Stimulated activated CD4-positive, alpha-beta T cell treated with anti-CD3 and anti-CD28 coated beads, TNF-alpha, amount 100 ng/mL, for 1 hour (primary cell): ENCODE measurements at places on chromosomes 13 and 19.

- DNase-seq = no peak
These were observed 448.7 kb upstream of the MIR17HG start for GRCh38 chr13:90898811-90899210.

- no peak for DNase-seq
These were observed 641 bp upstream of the GDF15 start for GRCh38 chr19:18385359-18385674.

DNA sequence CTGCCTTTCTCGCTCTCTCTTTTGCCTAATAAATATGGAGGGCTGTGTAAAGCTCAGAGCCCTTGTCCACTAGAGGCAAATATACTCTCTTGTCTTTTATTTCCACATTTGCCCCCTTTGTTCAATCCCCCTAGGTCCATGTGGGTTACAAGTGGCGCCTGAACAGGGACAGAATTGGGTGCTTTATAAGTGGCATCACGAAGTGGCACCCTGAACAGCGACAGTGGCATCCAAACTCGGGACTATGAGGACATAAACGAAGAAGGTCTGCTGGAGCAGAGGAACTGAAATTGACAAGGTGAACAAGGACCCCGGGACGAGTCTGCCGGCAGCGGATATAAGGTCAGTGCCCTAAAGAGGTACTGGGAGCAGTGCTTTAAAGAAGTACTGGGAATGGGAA, 4.3 kb upstream of the ZNF610 start:
- no peak for DNase-seq

DNA sequence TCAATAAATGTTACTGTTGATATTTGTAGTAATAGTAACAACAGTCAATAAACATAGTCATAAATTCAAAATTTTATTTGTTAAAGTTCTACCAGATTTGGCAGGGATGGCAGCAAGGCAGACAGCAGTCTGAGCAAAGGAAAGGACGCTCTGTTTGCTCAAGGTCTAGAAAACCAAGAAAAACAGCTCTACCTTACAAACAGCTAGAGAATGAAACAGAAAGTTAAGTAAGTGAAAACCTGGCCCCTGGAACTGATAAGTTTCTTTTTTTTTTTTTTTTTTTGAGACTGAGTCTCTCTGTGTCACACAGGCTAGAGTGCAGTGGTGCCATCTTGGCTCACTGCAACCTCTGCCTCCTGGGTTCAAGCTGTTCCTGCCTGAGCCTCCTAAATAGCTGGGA, 27.9 kb downstream of the ENOX1 start:
- DNase-seq = no peak

GRCh38 chr13:112874751-112875300, 94.2 kb upstream of the MCF2L start:
- no peak for DNase-seq

- no peak for DNase-seq
These were observed 18.9 kb downstream of the RCBTB1 start for GRCh38 chr13:49566461-49566860.

- DNase-seq = no peak
These were observed 13.7 kb upstream of the SMARCA4 start for GRCh38 chr19:10946958-10947657.

DNA sequence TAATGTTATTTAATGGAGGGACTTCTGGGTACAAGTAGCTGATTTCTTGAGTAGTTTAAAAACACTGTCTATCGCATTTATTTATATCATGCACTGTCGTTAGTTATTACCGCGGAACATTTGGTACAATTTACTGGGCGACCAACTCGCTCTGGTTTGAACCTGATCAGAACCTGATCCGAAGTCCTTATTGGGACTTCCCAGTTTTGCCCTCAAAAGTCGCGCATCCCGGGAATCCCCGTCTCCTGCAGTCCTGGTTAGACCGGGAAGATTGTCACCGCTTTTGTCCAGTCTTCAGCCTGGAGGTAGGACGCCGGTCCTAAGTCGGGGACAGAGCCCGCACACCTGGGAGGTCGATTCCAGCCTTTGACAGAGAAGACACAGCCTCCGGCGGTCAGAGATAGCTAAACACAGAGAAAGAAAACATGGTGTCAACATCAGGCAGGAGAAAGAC, 694 bp downstream of the CLN5 start:
- no peak for DNase-seq

DNA sequence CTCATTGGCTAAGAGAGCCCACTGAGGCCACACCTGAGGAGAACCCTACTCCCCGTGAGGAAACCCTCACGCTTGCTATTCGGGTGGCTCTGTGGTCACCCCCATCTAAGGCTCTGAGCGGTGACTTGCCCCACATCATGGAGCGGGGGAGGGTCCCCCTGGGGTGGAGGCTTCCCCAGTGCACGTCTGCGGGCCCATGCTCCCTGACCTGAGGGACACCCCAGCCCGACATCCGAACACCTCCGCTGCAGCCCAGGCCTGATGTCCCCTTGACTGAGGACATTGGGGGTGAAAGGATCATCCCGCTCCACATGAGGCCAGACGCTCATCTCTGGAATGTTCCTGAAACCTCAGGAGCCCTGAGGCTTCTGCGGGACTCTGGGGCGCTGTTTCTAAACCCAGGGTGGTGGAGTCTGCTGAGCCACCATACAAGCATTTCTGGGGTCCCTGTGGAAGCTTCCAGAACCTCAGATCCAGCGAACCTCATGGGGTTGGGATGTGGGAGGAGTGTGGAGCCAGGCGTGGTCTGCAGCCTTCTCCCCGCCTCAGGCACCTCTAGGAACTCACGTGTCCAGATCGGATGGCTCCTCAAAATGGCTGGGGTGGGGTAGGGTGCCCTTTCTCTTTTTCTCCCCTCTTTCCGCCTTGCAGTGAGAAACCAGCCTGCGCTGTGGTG, 19.9 kb downstream of the TMED1 start:
- no peak for DNase-seq

DNA sequence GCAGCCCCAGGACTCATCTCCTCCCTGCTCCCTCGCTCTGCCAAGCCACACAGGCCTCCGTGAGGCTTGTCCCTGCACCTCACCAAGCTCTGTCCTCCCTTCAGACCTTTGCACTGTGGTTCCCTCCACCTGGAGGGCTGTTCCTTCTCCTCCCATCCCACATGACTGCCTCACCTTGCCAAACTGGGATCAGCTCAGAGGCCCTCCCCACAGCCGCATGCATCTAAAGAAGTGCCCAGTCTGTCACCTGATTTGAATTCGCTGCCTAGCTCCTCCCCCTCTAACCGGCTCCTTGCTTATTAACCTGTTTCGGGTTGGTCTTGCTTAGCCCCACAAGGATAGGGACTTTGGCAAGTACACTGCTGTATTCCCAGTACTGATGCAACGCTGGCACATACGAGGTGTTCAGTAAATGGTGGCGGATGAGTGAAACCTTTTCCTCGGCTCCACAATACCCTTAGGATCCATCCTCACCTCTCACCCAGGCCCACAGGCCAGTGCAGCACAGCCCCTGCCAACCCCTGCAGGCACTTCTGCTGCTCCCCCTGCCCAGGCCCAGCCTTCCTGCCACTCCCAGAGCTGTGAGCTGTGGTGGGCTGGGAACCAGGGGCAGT, 4.4 kb downstream of the AKT2 start:
- DNase-seq = no peak
